ENCODE measurements at places on chromosomes 7 and 10. TPM values are rescaled to one million over a fixed set of nuclear protein-coding genes. Genes with fewer than 3 reads are reported as not detected.

Gene KBTBD2
- 19.9 TPM for total RNA-seq

Gene GSTO2
- total RNA-seq: 1.3 TPM

Gene HOXA6
- not detected for total RNA-seq

Gene NIPSNAP2
- total RNA-seq: 46.5 TPM

Gene CTNNA3
- not detected for total RNA-seq

Gene HYAL4
- total RNA-seq: not detected

Gene ADCY1
- 0.32 TPM for total RNA-seq

Gene GRID2IP
- total RNA-seq: 0.40 TPM

Gene VAX1
- not detected for total RNA-seq

Gene LIPJ
- total RNA-seq: not detected

Gene STEAP1B
- total RNA-seq: not detected

Gene SCIN
- total RNA-seq: 0.08 TPM

Gene PHKG1
- 1.3 TPM for total RNA-seq

Gene TMEM196
- total RNA-seq: not detected

All from activated CD8-positive, alpha-beta memory T cell treated with anti-CD3 and anti-CD28 coated beads for 36 hours (primary cell).